ENCODE measurements at places on chromosomes 1 and 21.

- no peak for DNase-seq
Observed at GRCh38 chr1:223556414-223557129, 108.9 kb downstream of the CAPN8 start.

DNA sequence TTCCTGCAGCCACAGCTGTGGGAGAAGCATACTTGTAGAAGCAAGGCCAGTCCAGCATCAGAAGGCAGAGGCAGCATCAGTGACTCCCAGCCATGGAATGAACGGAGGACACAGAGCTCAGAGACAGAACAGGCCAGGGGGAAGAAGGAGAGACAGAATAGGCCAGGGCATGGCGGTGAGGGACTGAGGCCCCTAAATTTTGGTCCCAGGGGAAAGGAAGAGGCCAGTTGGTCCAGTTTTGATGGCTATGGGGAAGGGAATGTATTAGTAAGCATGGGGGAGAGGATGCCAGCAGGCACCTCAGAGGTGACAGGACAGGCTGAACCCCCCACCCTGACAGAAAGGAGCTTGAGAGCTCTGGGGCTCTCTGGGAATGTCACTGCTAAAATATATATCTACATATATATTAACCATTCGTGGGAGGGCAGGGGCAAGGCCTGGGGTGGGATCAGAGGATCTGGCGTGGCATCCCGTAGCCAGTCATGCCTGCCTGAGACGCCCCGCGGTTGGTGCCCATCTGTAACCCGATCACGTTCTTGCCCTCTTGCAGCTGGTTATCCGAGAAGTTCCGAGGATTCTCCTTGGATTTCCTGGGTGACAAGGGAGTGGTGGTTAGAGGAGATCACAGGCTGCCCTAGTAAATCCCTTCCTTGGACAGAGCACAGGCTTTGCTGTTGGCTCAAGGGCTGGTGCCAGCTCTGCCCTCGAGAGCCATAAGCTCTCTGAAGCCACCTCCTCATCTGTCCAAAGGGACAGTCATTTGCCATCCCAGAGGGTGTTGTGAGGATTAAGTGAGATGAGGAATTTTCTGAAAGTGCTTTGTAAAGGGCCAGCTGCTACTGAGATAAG lies 6.7 kb downstream of the TAGLN2 start:
- DNase-seq, result no peak

DNA sequence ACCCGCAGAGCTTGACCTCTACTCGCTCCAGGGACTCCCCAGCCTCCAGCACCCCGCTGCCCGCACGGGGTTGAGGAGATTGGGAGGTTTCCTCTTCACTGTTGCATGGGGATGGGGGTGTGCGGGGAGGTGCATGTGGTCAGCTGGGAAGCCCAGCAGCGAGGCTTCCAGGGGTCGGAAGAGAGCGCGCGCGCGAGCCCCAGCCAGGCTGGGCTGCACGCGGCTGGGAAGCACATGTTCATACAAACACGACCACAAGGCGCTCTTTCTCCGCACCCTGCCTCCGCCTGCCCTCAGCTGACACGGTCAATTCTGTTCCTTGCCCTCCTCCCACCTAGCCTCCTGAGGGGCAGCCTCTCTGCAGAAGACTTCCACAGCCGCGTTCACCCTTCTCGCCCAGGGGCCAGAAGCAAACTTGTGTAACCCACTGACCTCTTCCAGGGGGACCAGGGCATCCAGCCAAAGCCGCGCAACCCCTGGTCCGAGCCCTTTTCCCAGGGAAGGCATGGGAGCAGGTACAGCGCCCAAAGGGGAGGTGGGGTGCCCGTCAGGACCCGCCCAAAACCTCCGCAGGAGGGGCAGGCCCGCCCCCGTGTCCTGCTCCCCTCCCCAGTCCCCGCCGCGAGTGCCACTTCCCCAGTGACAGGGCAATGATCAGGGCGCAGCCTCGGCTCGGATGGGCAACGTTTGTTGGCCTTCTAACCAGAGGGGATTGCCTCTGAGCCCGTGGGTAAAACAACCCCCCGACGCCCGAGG lies 1.3 kb downstream of the COL24A1 start:
- peak; percentile 22 for DNase-seq

GRCh38 chr1:54159733-54160316 lies 7.0 kb upstream of the CDCP2 start:
- no peak for DNase-seq

GRCh38 chr1:5345556-5345955 lies 646.7 kb downstream of the NPHP4 start:
- DNase-seq, result no peak

DNA sequence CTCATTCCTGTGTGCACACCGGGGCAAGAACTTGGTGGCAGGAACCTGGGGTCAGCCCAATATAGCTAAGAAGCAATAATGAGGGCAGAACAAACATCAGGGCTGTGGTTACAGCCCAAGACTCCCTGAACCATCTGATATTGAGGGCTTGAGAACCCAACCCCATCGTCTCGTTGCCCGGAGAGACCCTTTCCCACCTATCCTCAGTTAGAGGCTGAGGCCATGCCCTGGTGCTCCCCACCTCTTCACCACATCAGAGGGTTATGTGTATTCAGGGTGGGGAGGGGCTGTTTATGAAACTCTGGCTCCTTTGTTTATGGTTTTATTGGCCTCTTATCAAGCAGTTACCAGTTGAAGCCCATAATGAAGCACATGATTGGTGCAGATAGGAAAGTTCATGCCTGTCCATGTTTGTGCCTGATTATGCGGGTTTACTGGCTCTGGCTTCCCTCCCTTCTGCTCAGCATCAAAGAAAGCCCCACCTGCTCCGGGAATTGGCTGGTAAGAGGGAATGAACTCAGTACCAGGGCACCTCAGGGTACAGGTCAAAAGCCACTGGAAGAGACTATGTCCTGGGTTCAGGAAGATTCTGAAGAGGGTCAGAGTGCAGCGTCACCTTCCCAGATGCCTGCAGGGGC lies 14.5 kb downstream of the NUAK2 start:
- no peak for DNase-seq

- no peak for DNase-seq
Observed at GRCh38 chr1:236639686-236640085, 35.4 kb upstream of the HEATR1 start.

DNA sequence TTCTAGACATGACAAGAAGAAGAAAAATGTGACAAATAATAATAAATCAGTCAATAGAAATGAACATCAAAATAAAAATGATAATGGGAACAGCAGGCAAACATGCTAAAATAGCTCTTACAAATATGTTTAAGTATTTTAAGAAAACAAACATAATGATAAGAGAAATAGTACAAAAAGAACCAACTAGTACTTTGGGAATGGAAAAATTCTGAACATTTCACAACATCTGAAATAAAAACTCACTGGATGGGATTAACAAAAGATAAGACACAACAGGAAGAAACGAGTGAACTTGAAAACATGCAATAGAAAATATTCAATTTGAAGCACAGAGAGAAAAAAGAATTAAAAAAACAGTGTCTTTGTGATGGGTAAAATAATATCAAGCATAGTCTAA lies 115.2 kb upstream of the TSPAN2 start:
- DNase-seq, result no peak

DNA sequence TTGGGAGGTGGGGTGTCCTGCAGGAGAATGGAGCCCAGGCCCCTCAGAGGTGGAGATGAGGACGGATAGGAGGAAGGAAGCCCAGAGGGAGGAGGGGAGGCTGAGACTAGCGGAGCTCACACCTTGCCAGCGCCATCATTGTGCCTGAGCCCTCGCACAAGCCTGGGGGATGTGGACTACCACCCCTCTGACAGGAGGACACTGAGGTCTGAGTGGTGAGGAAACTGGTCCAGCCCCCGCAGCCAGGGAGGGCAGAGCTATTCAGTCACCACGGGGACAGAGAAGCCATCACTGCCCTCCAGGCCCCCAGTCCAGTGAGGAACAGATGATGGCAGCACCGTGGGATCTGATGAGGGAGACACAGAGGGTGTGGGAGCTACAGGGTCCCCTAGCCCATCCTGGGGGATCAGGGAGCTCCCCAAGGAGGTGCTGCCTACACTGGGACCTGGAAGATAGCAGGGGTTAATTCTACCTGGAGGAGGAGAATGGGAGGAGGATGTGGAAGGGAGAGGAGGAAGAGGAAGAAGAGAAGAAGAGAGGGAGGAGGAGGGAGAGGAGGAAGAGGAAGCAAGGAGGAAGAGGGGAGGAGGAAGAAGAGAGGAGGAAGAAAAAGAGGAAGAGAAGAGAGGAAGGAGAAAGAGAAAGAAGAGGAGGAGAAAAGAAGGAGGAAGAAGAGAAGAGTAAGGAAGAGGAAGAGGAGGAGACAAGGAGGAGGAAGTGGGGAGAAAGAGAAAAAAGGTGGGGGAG lies 31.0 kb downstream of the MATN1 start:
- DNase-seq, result no peak

GRCh38 chr1:186079084-186079684 lies 295.9 kb downstream of the TPR start:
- no peak for DNase-seq

- no peak for DNase-seq
Observed at GRCh38 chr21:41593051-41593759, 85.2 kb upstream of the TMPRSS2 start.

DNA sequence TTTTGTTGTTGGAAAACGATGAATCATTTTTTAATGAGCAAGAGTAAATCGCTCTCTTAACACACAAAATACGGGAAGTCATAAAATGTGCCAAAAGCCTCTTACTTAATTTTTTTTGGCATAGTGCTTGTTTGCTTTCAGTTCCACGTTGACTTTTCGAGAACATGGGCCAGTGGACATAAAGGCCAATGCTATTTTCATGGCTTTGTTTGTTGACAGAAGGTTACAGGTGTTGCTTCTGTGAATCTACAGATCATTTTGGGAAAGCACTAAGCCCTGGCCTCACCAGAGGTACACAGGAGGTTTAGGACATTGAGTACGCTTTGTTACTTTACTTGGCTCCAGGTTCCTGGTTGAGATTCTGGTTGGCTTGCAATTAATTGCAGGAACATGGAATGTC lies 199.4 kb upstream of the HMCN1 start:
- DNase-seq, result no peak

GRCh38 chr1:162007466-162007865 lies 16.2 kb downstream of the OLFML2B start:
- DNase-seq, result no peak

GRCh38 chr1:111594306-111594693 lies 25.3 kb upstream of the RAP1A start:
- DNase-seq, result no peak

- no peak for DNase-seq
Observed at GRCh38 chr1:223811634-223812101, 34.1 kb downstream of the TP53BP2 start.

- DNase-seq, result no peak
Observed at GRCh38 chr1:186897008-186897407, 68.3 kb downstream of the PLA2G4A start.

DNA sequence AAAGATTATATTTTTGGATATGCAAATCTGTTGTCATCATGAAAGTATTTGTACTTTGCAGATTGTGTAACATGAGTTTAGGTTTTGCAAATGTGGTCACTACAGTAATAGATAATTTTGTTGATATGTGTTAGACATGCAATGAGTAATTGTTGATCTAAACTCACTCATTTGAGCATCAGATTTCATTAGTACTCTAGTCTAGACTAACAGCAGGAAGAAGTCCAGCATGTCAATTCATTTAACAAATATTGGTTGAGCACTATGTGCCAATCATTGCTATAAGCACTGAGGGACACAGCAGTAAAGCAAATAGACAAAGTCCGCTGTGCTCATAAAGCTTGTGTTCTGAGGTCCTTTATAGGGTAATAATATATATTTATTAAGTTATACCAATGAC lies 350.0 kb downstream of the USP25 start:
- no peak for DNase-seq

DNA sequence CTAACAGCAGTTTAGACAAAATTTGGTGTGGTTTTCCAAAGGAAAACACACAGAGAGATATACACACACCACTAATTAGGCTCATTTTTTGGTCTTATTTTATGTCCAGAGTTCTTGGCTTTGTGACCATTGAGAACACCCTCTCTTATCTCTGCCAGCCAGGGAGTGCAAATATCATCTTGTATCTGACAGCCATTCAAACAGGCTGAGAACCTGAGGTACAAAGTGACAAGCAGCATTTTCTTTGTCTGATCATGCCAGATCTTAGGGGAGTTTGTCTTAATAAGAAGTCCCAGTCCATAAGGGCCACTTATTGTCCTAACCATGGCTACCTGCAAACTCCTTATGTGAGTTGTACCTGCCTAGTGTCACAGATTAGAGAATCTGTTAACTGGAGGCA lies 1165.2 kb downstream of the BRINP3 start:
- no peak for DNase-seq

DNA sequence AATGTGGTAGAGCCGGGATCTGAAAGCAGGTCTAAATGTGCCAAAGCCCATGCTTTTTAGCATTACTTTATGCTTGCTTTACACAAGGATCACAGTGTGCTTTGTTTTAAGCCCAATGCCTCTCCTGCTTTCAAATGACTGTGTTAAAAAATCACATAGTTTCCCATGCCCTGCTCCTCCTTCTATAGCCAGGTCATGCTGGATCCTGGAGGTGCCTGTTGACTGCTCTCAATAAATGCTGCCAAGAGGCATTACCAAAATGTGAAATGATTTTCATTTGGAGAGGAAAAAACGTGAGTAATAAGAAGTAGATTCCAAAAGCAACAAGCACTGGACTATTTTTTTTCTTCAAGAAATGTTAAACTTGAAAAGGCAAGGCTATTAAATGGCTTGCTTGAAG lies 420.7 kb upstream of the USP24 start:
- no peak for DNase-seq

DNA sequence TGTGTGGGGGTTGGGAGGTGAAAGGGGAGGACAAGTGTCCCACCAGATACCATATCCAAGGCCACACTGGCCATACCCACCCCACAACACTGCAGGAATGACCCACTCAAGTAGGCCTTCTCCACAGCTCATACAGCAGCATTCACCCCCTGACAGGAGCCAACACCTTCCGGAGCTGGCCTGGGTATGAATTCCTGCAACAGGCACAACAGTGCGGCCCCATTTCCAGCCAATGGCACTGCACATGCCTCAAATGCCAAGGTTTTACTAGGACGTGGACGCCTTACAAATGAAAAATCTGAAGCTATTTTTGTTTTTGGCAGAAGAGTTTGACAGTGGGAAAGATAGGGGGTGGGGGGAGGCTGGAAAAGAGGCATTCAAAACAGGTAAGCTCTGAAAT lies 2.0 kb downstream of the KCND3 start:
- no peak for DNase-seq

DNA sequence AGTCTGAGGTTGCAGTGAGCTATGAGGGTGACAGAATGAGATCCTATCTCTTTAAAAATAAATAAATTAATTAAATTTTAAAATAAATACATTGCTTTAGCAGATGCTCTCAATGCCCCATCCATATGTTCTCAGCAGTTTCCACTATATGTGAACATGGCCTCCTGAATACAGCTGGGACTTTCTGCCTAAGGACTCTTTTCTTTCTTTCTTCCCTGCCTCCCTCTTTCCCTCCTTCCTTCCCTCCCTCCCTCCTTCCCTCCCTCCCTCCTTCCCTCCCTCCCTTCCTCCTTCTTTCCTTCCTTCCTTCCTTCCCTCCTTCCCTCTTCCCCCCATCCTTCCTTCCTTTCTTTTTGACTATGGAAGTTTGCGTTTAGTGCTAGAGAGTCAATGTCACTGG lies 10.2 kb upstream of the GRIK1 start:
- no peak for DNase-seq
